ENCODE measurements at places on chromosomes 12 and 14. TPM values are rescaled to one million over a fixed set of nuclear protein-coding genes. Genes with fewer than 3 reads are reported as not detected.

GRCh38 chr12:122265886-122266229 lies 436 bp downstream of the VPS33A start:
- no peak for DNase-seq

The PTPN21 gene
- total RNA-seq = 15.7 TPM

DNA sequence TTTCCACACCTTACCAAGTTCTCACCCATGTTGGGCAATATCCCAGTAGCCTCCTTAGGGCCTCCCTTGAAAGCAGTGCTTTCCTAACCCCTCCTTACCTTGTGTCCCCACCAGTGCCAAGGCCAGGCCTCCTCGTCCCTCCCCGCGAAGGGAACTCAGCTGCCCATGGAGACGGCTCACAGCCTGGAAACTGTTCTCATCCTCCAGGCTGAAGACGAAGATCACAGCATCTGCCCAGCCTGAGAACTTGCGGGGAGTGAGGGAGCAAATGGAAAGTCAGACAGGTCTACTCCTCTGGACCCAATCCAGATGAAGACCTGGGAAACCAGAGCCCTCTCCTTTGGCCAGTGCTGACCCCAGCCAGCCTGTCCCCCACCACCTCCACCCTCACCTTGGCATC lies 4.6 kb downstream of the AGAP2 start:
- no peak for DNase-seq

The ITGB7 gene
- 1.0 TPM for total RNA-seq

The KLRF1 gene
- not detected for total RNA-seq

The RPAP3 gene
- total RNA-seq = 22.5 TPM

The CLEC1B gene
- not detected for total RNA-seq
